Large intestine (tissue), 12 donors: ENCODE measurements at places on chromosomes 2 and 18. TPM values are rescaled to one million over a fixed set of nuclear protein-coding genes. Genes with fewer than 3 reads are reported as not detected.

Gene ZFP36L2
- 279 TPM for polyA plus RNA-seq

Gene EFHD1
- 1.7 TPM for polyA plus RNA-seq

Gene SERPINB7
- 0.09 TPM for polyA plus RNA-seq

Gene NEURL3
- 0.81 TPM for polyA plus RNA-seq

Gene TUBA4B
- polyA plus RNA-seq = not detected

Gene FBXO15
- 0.73 TPM for polyA plus RNA-seq

Gene FOXI3
- not detected for polyA plus RNA-seq

Gene STPG4
- polyA plus RNA-seq = 0.18 TPM

Gene BMP10
- polyA plus RNA-seq = not detected

Gene REG1B
- 0.24 TPM for polyA plus RNA-seq

Gene PRSS56
- polyA plus RNA-seq = not detected

Gene COPS7B
- polyA plus RNA-seq = 41.9 TPM

Gene CHRNG
- polyA plus RNA-seq = 0.21 TPM

Gene INPP5D
- polyA plus RNA-seq = 12.6 TPM

Gene ALPP
- 0.06 TPM for polyA plus RNA-seq

Gene TEX44
- polyA plus RNA-seq = not detected

Gene GPR39
- polyA plus RNA-seq = 9.5 TPM

Gene PGAP1
- 15.1 TPM for polyA plus RNA-seq

Gene FER1L5
- polyA plus RNA-seq = 1.2 TPM

Gene PELI1
- polyA plus RNA-seq = 30.6 TPM

Gene PRKAG3
- 0.07 TPM for polyA plus RNA-seq

Gene CHST9
- polyA plus RNA-seq = 11.1 TPM

Gene DSG4
- polyA plus RNA-seq = 0.04 TPM

Gene NCKAP1
- 127 TPM for polyA plus RNA-seq

Gene HADHA
- polyA plus RNA-seq = 219 TPM

Gene CMPK2
- polyA plus RNA-seq = 13.3 TPM

Gene TMEM200C
- polyA plus RNA-seq = 0.52 TPM

Gene SERPINB4
- not detected for polyA plus RNA-seq

Gene GBX2
- not detected for polyA plus RNA-seq

Gene CHRNA1
- polyA plus RNA-seq = 0.57 TPM

Gene SLC40A1
- 304 TPM for polyA plus RNA-seq

Gene GCG
- polyA plus RNA-seq = 83.8 TPM

Gene COL4A4
- polyA plus RNA-seq = 0.22 TPM

Gene CHPF
- 81.8 TPM for polyA plus RNA-seq

Gene KCNG3
- 0.21 TPM for polyA plus RNA-seq

Gene REG3G
- 5.0 TPM for polyA plus RNA-seq

Gene CHRND
- polyA plus RNA-seq = 0.27 TPM

Gene ANO7
- 31.7 TPM for polyA plus RNA-seq

Gene FEV
- polyA plus RNA-seq = 11.9 TPM

Gene SP140
- polyA plus RNA-seq = 2.2 TPM

Gene GALM
- polyA plus RNA-seq = 76.1 TPM

Gene SIX2
- 0.03 TPM for polyA plus RNA-seq

Gene LIMS2
- 25.0 TPM for polyA plus RNA-seq

Gene CYP20A1
- polyA plus RNA-seq = 16.8 TPM

Gene RAB10
- polyA plus RNA-seq = 79.7 TPM

Gene PLEKHA3
- polyA plus RNA-seq = 12.9 TPM

Gene RTP5
- polyA plus RNA-seq = 0.07 TPM

Gene SNED1
- 6.6 TPM for polyA plus RNA-seq

Gene C2orf92
- polyA plus RNA-seq = 14.7 TPM

Gene VAMP5
- 18.0 TPM for polyA plus RNA-seq

Gene EMX1
- polyA plus RNA-seq = 0.22 TPM

Gene ING5
- 44.2 TPM for polyA plus RNA-seq

Gene AFTPH
- 39.9 TPM for polyA plus RNA-seq

Gene GKN2
- polyA plus RNA-seq = 0.10 TPM

Gene FTCDNL1
- polyA plus RNA-seq = 3.3 TPM

Gene FSHR
- polyA plus RNA-seq = not detected

Gene MSTN
- 0.66 TPM for polyA plus RNA-seq

Gene HOXD10
- 0.18 TPM for polyA plus RNA-seq

Gene IL36G
- polyA plus RNA-seq = 0.51 TPM
